ENCODE measurements at places on chromosomes 1 and 21. TPM values are rescaled to one million over a fixed set of nuclear protein-coding genes. Genes with fewer than 3 reads are reported as not detected.
A peak's percentile ranks its signal among the peaks of the same experiment; 100 is the strongest.

Gene SASS6
- 9.7 TPM for total RNA-seq

DNA sequence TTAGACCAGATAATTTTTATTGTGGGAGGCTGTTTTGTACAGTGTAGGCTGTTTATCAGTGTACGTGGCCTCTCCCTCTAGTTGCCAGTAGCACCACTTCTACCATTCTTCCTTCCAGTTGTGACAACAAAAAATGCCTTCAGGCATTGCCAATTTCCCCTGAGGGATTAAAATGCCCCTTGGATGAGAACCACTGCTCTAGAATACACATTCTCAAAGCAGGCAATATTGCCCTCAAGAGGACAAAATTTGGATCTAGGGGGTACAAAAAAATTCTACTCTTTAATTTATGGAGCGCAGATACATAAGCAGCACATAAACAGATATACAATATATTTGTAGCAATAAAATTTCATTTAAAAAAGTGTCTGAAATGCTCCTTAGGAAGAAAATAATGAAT is 674.6 kb downstream of the PTPRC start:
- DNase-seq: no peak

Gene KCNJ6
- 0.33 TPM for total RNA-seq

- no peak for DNase-seq
These were observed 88.6 kb downstream of the TGFB2 start for GRCh38 chr1:218433744-218434143.

DNA sequence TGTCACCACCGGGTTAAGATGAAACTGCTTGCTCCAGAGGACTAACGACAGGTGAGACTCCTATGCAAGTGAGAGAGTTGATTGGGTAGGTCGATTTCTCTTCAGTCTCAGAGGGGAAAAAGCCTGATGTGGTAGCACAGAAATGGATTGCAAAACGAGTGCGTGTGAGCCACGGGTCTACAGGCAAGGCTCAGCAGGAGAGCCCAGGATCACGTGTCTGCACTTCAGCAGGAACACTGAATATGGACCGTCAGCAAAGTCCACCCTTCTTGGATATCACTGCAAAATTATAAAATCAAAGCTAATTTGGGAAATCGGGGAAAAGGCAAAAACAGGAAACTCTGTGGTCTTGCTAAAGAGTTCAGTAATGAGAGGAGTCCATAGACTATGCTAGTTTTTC is 107.7 kb upstream of the ZNF648 start:
- no peak for DNase-seq

DNA sequence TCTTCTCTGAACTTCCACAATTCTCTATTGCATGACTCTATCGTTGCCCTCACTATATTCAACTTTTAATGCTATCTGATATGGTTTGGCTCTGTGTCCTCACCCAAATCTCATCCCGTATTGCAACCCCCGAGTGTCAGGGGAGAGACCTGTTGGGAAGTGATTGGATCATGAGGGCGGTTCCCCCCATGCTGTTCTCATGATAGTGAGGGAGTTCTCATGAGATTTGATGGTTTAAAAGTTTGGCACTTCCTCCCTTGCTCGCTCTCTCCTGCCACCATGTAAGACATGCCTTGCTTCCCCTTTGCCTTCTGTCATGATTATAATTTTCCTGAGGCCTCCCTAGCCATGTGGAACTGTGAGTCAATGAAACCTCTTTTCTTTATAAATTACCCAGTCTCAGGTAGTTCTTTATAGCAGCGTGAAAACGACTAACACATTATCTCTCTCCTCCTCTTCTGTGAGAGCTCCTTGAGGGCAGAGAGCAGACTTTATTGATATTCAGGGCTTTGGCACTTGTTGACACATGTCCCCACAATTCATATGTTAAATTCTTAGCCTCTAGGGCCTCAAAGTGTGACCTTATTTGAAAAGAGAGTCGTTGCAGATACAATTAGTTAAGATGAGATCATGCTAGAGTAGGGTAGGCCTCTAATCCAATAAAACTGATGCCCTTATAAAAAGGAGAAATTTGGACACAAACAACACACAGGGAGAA is 52.1 kb downstream of the ADCY10 start:
- no peak for DNase-seq

- no peak for DNase-seq
These were observed 356.4 kb upstream of the PKN2 start for GRCh38 chr1:88327391-88328267.

GRCh38 chr1:110676970-110677369 is 2.2 kb upstream of the KCNA3 start:
- no peak for DNase-seq

DNA sequence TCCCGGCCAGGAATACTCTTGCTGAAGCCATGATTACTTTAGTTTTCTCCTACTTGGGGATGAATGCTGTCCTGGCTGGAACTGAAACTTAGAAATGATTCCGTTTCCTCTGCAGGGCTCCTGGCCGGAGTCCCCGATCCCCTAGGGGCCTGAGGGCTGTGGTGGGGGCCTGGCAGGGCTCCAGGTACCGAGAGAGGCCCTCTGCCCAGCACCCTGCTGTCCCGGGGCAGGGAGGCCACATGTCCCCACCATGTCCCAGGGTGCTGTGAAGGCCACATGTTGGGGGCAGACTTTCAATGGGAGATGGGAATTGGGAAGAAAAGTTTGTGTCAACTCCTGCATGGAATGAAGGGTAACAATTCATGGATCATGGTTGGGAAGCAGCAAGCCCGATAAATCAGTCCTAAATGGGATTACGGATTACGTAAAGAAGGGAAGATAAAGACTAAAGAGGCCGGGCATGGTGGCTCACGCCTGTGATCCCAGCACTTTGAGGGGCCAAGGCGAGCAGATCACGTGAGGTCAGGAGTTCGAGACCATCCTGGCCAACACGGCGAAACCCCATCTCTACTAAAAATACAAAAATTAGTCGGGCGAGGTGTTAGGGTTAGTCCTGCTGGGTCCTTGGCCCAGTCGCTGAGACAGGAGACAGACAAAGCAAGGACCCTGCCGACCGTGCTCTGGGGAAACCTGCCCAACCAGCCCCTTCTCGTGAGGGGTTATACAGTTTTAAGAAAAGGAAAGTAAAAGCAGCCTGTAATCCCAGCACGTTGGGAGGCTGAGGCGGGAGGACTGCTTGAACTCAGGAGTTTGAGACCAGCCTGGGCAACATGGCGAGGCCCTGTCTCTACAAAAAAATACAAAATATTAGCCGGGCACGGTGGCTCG is 37.6 kb downstream of the MORN1 start:
- no peak for DNase-seq

Gene SAMD11
- 112 TPM for total RNA-seq

Gene RGS1
- not detected for total RNA-seq

- DNase-seq: no peak
These were observed 50.0 kb upstream of the SLC19A1 start for GRCh38 chr21:45592208-45592619.

DNA sequence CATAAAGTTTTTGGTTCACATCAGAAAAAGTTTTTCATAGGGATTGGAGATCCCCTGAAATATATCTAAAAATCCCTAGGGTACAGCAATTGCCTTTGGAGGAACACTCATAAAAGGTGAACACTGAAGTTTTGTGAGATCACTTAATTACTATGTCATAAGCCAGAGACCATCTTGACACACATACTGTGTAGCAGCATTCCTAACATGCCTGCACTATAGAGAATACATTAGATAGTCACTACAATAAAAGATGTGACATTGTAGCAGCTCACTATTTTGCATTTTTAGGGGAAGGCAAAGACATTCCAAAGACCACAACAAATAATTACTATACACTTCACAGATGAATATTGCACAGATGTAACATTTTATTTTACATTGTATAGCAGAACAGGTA is 779.9 kb downstream of the KCNT2 start:
- DNase-seq: no peak

DNA sequence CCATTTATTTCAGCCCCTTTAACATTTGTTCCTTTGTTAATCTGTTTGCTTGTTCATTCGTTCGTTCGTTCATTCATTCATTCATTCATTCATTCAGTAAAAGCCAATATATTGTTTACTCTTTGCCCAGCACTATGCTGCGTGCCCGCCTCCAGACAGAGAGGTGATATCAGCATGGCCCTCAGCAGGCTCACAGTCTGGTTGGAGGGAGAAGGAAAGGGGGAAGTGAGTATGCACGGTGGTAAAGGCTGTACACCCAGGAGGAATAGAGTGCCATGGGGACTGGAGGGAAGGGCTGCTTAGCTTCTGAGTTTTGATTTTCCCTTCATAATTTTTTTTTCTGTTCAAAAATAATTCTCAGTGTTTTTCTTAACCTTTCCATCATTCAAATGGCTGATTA is 144.7 kb downstream of the NOS1AP start:
- no peak for DNase-seq

DNA sequence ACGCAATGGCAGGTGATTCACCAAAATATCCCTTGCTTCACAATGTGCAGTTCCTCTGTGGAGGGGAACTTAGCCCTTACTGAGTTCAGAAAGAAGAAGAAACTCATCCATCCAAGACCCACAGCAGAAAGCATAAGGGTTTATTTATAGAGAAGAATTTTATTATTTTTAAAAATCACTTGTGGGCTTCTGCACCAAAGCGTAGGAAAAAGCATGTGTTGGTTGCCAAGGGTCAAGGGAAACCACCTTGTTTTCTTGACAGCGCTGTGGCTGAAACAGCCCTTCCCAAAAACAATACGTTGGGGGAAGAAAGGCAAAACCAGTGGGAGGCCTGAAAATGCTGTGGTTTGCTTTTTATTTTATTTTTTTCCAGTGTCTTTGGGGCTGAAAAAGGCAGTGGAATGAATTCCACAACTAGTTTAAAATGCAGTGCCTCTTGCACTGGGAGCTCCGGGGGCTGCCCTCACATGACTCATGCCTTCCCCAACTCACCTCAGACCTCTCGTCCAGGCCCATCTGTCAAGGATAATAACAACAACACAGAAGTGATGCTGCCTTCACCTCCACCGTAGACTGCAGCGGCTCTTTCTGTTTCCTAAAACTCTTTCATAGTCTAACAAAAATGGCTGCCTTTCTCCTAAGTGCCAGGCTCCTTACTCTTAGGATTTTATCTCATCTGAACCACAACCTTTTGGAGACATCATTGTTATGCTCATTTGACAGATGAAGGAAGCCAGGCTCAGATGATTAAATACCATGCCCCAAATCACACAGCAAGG is 224.2 kb upstream of the JUN start:
- peak; percentile 28 for DNase-seq

Gene FCRL6
- total RNA-seq: not detected

- no peak for DNase-seq
These were observed 41.0 kb upstream of the CD5L start for GRCh38 chr1:157882580-157882979.

Gene OPRD1
- total RNA-seq: 0.75 TPM

- no peak for DNase-seq
These were observed 120.4 kb upstream of the GREM2 start for GRCh38 chr1:240732390-240732789.

Gene NPR1
- total RNA-seq: 4.5 TPM

GRCh38 chr1:3533067-3534048 is 78.0 kb downstream of the MEGF6 start:
- peak; percentile 82 for DNase-seq

Gene FCGR2B
- not detected for total RNA-seq

- DNase-seq: peak; percentile 79
These were observed 1.7 kb downstream of the HLX start for GRCh38 chr1:220880726-220881506.

DNA sequence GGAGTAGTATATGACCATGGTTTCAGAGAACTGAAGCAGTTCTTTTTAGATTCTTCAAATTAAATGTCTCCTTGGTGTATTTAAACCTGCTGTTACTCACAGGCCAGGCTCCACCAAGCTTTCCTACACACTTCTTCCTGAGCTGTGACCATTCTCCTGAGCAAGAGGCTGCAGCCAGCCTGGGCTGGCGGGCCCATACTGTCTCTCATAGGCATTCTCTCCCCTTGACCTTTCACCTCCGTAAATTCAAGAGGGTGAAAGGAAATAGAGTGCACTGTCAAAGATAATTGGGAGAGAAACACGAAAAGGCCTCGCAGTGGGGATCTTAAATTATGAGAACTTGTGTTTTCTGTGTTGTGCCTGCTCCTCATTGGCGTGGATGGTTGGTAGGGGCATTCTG is 2.3 kb downstream of the ARF1 start:
- DNase-seq: no peak
